ENCODE measurements at places on chromosomes 6 and 20. TPM values are rescaled to one million over a fixed set of nuclear protein-coding genes. Genes with fewer than 3 reads are reported as not detected.

The C6orf15 gene
- polyA plus RNA-seq = 24.6 TPM

GRCh38 chr20:44207126-44207723 lies 3.3 kb downstream of the OSER1 start:
- H3K4me1 ChIP-seq = peaks cover 15% of the 10 kb centered on the region
- no peak overlapping the region for H3K4me3 ChIP-seq
- no peak overlapping the region for H3K27ac ChIP-seq
- no peaks in the 10 kb centered on the region for H3K27me3 ChIP-seq

DNA sequence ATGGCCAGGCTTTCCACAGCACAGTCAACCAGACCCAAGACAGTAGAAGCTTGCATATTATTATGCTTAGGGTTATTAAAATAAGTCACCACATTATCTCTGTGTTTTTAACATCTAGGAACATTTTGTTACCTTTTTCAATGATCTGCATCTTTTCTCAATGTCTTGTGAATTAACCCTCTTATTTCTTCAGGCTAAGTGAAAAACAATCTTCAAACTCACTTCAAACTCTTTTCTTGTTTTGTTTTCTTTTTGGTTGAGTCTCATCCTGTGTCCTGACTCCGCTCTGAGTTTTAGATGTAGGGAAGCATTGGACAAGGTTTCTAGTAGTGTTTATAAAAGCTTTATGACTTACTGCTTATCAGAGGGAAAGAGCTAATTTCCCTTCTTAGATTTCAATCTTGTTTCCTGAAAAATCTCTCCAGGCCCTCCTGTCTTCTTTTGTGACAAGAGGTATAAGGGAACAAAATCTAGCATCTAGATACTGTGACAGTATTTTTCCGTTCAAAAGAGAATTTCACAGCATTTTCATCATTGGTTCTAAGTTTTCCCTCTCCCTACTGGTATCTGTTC lies 26.2 kb downstream of the NOX3 start:
- no peak overlapping the region for H3K4me3 ChIP-seq
- no peak for DNase-seq

The MEP1A gene
- 0.71 TPM for polyA plus RNA-seq

GRCh38 chr6:84314377-84314898 lies 87.0 kb upstream of the CEP162 start:
- no peaks in the 10 kb centered on the region for H3K4me1 ChIP-seq
- H3K27ac ChIP-seq = no peak overlapping the region
- no peak overlapping the region for H3K4me3 ChIP-seq
- H3K36me3 ChIP-seq = no peaks in the 10 kb centered on the region
- no peak for DNase-seq
- H3K27me3 ChIP-seq = no peaks in the 10 kb centered on the region

DNA sequence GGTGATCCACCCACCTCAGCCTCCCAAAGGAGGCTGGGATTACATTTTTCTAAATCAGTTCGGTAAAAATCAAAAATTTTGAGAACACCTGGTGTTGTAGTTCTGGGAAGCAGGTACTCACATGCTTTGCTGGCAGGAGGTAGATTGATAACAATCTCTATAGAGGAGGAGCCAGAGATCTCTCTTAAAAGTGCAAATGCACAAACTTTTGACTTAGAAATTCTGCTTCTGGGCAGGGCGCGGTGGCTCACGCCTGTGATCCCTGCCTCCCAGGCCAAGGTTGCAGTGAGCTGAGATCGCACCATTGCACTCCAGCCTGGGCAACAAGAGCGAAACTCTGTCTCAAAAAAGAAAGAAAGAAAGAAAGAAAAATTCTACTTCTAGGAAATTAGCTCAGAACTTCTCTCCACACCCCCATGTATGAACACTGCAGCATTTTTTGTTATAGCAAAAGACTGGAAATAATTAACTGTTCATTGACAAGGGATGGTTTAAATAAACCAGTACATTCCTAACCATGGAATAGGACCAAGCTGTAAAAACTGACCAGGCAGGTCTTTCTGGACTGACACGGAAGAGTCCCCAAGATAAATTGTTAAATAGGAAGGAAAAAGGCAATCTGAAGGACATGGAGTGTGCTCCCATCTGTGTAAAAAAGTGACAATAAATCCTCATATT lies 14.4 kb upstream of the TRIB3 start:
- no peak overlapping the region for H3K27ac ChIP-seq
- DNase-seq = no peak
- H3K36me3 ChIP-seq = no peaks in the 10 kb centered on the region
- peaks cover 11% of the 10 kb centered on the region for H3K4me1 ChIP-seq
- no peak overlapping the region for H3K4me3 ChIP-seq

GRCh38 chr6:73309785-73310502 lies 44.1 kb downstream of the DPPA5 start:
- H3K4me1 ChIP-seq = peaks cover 7% of the 10 kb centered on the region
- peak; percentile 55 for DNase-seq
- peak overlapping the region; percentile 87 for H3K4me3 ChIP-seq
- no peaks in the 10 kb centered on the region for H3K36me3 ChIP-seq

DNA sequence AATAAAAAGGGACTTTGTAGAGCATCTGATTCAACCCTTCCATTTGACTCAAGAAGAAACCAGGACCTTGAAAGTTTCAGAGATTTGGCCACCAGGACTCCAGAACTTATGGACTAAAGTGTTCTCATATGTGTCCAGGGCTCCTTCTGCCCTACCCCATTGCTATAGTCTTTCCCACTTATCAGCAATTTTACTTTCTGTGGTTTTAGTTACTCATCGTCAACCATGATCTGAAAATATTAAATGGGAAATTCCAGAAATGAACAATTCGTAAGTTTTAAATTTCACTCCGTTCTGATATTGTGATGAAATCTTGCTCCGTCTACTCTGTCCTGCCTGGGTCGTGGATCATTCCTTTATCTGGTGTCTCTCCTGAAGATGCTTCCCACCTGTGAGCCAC lies 259.8 kb downstream of the PHACTR1 start:
- no peaks in the 10 kb centered on the region for H3K36me3 ChIP-seq
- no peak for DNase-seq
- H3K27ac ChIP-seq = no peak overlapping the region
- no peak overlapping the region for H3K4me3 ChIP-seq
- H3K27me3 ChIP-seq = no peaks in the 10 kb centered on the region

DNA sequence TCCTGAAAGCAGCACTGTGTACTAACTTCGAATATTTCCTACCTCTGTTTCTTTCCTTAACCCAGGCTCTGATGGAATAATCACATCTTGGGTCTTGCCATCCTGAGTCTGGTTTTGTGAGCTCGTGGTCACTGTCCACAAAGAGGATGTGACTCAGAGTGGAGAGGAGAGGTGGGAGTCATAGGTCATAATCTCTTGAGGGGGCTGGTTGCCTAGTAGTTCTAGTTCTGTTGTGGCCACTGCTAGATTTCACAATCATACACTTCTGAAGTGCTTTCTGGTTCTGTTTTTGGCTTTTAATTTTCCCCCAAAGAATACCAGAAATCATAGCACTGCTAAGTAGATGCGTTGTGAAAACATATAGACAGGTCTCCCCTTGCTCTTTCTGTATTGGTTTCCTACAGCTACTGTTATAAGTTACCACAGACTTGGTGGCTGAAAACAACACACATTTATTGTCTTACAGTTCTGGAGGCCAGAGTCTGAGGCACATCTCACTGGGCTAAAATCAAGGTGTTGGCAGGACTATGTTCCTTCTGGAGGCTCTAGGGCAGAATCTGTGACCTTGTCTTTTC lies 102.8 kb downstream of the NRSN1 start:
- no peak overlapping the region for H3K27ac ChIP-seq
- DNase-seq = no peak
- H3K27me3 ChIP-seq = no peaks in the 10 kb centered on the region
- H3K4me3 ChIP-seq = no peak overlapping the region
- H3K4me1 ChIP-seq = no peaks in the 10 kb centered on the region

- no peak overlapping the region for H3K4me3 ChIP-seq
- peaks cover 26% of the 10 kb centered on the region for H3K36me3 ChIP-seq
- DNase-seq = no peak
- H3K27ac ChIP-seq = no peak overlapping the region
Observed at GRCh38 chr20:62846166-62846890, 15.3 kb downstream of the TCFL5 start.

GRCh38 chr6:34240329-34241248 lies 3.9 kb downstream of the HMGA1 start:
- no peak overlapping the region for H3K27ac ChIP-seq
- peaks cover 63% of the 10 kb centered on the region for H3K36me3 ChIP-seq
- H3K27me3 ChIP-seq = no peaks in the 10 kb centered on the region

The SUMO4 gene
- polyA plus RNA-seq = 0.25 TPM

The FAM162B gene
- 1.9 TPM for polyA plus RNA-seq

GRCh38 chr6:152775428-152775827 lies 24.8 kb downstream of the VIP start:
- DNase-seq = no peak
- H3K4me1 ChIP-seq = no peaks in the 10 kb centered on the region
- H3K27me3 ChIP-seq = no peaks in the 10 kb centered on the region
- no peaks in the 10 kb centered on the region for H3K36me3 ChIP-seq
- no peak overlapping the region for H3K27ac ChIP-seq
- H3K4me3 ChIP-seq = no peak overlapping the region

- no peak overlapping the region for H3K4me3 ChIP-seq
- no peaks in the 10 kb centered on the region for H3K36me3 ChIP-seq
- H3K27me3 ChIP-seq = no peaks in the 10 kb centered on the region
- DNase-seq = no peak
- peaks cover 21% of the 10 kb centered on the region for H3K4me1 ChIP-seq
Observed at GRCh38 chr6:149065121-149065520, 252.4 kb upstream of the TAB2 start.

The CD109 gene
- 1.5 TPM for polyA plus RNA-seq

DNA sequence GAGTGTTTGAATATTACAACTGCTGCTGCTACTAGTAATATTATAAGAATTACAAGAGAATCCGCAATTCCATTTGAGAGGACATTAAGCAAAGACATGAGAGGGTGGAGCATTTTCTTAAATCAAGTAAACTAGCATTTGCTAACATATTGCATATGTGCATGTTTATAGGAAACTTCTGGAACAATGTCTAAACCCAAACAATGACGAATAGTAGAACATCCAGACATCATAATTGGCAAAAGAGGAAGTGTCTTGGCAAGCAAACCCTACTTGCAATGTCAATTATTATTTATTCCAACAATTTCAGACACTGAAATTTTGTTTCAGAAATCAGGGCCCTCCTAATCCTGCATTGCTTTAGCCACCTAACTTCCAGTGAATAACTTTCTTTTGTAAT lies 1155.3 kb upstream of the GJE1 start:
- H3K4me1 ChIP-seq = no peaks in the 10 kb centered on the region
- H3K27me3 ChIP-seq = no peaks in the 10 kb centered on the region
- DNase-seq = no peak

The MYB gene
- 42.1 TPM for polyA plus RNA-seq

DNA sequence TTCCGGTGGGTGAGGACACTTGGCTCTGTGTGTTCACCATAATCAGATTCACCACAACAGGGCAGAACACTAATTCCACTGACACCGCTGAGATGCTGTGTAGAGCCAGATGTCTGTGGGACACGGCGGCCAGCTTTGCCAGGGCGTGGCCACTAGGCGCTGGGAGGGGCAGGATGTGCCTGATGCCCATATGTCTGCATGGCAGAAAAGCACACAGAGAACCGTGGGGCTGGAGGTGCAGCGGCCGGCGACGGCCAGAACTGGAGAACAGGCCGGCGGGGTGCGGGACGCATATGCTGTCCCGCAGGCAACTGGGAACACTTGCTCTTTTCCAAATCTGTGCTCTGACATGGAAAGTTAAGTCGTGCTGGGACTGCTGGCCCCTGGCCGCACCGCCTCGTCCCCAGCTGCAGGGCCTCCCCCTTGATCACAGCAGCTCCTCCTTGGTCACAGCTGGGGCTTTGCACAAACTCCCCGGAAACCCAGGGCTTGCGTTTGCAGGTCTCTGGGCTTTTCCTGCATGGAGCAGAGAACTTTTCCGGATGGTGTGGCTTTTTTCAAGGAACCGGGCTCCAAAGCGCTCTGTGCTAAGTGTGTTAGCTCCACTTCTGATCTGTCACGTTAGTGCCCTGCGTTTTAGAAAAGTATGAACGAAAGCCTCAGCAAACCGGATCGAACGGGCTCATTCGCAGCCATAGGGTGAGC lies 31.1 kb downstream of the NTSR1 start:
- H3K36me3 ChIP-seq = no peaks in the 10 kb centered on the region
- peak overlapping the region; percentile 72 for H3K27ac ChIP-seq
- H3K4me1 ChIP-seq = peaks cover 10% of the 10 kb centered on the region
- H3K27me3 ChIP-seq = no peaks in the 10 kb centered on the region

GRCh38 chr20:57175397-57176010 lies 90.9 kb downstream of the BMP7 start:
- no peak overlapping the region for H3K4me3 ChIP-seq
- DNase-seq = no peak

GRCh38 chr6:52361414-52361944 lies 472 bp upstream of the PAQR8 start:
- peaks cover 10% of the 10 kb centered on the region for H3K4me1 ChIP-seq
- DNase-seq = no peak
- no peaks in the 10 kb centered on the region for H3K36me3 ChIP-seq
- peak overlapping the region; percentile 94 for H3K27ac ChIP-seq

The RNGTT gene
- 11.2 TPM for polyA plus RNA-seq

DNA sequence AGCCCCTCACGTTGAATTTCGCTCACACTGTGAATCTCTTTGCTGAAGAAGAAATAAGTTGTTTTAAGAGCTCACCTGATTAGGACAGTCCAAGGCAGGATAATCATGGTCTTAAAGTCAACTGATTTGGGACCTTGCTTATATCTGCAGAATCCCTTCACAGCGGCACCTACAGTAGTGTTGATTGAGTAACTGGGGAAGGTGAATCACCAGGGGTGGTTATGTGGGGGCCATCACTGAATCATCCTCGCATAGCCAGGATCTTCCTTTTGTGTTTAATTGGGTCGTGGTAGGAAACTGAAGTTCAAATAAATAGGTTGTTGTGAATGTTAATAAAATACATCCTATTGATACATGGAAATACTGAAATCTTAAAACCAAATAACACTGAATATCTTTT lies 20.2 kb upstream of the MICA start:
- H3K4me3 ChIP-seq = no peak overlapping the region
- DNase-seq = no peak
- H3K27ac ChIP-seq = no peak overlapping the region
- no peaks in the 10 kb centered on the region for H3K4me1 ChIP-seq
- H3K27me3 ChIP-seq = peaks cover 28% of the 10 kb centered on the region
- H3K36me3 ChIP-seq = no peaks in the 10 kb centered on the region

GRCh38 chr6:33927112-33927511 lies 123.3 kb upstream of the MLN start:
- no peaks in the 10 kb centered on the region for H3K36me3 ChIP-seq
- H3K4me3 ChIP-seq = no peak overlapping the region
- H3K4me1 ChIP-seq = peaks cover 24% of the 10 kb centered on the region
- no peaks in the 10 kb centered on the region for H3K27me3 ChIP-seq
- no peak overlapping the region for H3K27ac ChIP-seq
